ENCODE measurements at places on chromosomes 3 and 15. TPM values are rescaled to one million over a fixed set of nuclear protein-coding genes. Genes with fewer than 3 reads are reported as not detected.

The TICRR gene
- total RNA-seq: 2.4 TPM

The TTC21A gene
- total RNA-seq: 9.6 TPM

The IQCF5 gene
- not detected for total RNA-seq

The ADGRG7 gene
- total RNA-seq: 0.22 TPM

The GRK7 gene
- 1.3 TPM for total RNA-seq

The CSTA gene
- not detected for total RNA-seq

The PLA2G4E gene
- total RNA-seq: 0.16 TPM

The TMEM207 gene
- not detected for total RNA-seq

Data from camera-type eye (tissue), 1 donor.